Stimulated activated CD4-positive, alpha-beta T cell treated with anti-CD3 and anti-CD28 coated beads, Interleukin-2, amount 100 ng/mL, for 4 hours (primary cell): ENCODE measurements at places on chromosomes 13 and 19.

DNA sequence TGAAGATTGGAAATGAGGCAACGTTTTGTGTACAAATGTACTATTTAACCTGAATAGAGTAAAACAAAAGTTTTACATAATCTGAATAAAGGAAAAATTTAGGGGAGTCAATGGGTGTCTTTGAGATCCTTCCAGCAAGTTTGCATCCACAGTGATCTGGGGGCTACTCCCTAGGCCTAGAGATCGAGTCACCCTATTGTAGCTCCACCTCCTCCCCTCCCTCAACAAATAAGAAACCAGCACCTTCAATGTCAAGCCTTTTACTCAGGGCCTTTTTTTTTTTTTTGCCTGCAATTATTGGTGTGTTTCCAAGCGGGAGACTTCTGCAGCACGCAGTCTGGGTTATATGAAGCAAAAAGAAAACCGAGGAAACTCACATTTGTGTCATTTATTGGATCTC lies 16.3 kb upstream of the RAP2A start:
- no peak for DNase-seq

- no peak for DNase-seq
These were observed 938.3 kb upstream of the PCDH9 start for GRCh38 chr13:68168448-68168847.

- DNase-seq: no peak
These were observed 187.2 kb downstream of the DCT start for GRCh38 chr13:94292323-94292640.

DNA sequence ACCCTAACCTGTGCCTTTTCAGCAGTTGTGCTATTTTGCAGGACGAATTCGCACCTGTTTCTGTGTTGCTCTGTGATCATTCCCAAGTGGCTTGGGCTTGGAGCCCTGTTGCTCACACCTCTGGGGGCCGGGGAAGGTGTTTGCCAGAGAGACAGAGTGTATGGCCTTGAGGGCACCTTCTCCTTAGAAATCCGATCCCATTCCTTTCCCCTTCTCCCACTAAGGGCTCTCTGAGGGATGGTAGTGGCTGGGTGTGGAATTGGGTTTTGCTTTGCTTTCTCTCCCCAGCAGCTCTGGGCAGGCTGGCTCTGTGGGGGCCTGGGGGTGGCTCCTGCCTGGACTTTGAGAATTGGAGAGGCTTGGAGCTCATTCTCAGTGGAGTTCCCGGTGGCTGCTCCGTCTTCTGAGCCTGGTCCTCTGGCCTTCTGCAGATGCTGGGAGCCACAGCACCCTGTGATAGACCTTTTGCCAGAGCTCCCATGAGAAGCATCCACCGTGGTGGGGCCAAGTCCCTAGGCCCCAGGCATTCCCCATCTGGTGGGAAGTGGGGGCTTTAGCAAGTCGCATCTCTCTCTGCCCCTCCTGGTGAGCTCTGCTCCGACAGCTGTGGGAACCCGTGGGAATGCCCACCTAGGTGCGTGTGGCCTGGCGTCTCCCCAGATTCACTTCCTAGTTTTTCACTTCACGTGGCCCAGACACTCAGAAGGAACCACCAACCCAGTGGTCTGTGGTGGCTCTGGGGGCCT lies 26.1 kb downstream of the ATP11A start:
- DNase-seq: no peak

DNA sequence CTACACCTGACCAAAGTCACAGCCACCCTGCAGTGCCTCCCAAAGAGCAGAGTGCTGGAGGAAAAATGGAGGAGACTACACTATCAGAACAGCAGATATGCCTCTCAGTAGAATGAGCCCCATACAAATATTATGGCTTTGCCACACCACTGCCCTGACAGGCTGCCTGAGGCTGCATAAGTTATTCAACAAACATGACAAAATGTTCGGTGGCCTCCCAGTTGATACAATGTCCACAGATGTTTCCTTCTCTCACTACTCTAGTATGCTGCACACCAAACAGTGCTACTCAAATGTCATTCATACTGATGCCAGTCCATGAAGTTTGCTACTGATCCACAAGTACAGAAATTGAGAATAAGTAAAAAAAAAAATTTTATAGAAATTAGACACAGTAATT lies 41.0 kb downstream of the N4BP2L2 start:
- DNase-seq: no peak

DNA sequence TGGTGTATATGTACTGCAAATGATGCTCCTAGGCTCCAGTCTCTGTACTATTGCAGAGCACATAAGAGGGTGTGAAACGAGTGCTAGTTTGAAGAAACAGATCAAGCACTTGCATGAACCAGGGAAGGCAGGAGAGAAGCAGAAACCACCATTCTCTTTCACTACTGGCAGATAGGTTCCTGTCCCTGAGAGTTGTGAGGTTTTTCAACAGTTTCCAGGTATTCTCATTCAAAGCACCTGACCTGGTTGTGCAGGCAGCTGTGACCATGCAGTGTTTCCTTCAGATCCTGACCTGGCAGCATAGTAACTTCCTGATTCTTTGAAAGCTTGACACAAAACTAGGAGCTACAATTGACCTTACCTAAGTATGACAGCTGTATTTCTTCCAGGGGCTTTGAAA lies 164.9 kb downstream of the UFM1 start:
- DNase-seq: no peak

- no peak for DNase-seq
These were observed 72.8 kb upstream of the PCDH8 start for GRCh38 chr13:52921194-52921593.

- DNase-seq: no peak
These were observed 82.5 kb downstream of the TSHZ3 start for GRCh38 chr19:31266731-31267130.

DNA sequence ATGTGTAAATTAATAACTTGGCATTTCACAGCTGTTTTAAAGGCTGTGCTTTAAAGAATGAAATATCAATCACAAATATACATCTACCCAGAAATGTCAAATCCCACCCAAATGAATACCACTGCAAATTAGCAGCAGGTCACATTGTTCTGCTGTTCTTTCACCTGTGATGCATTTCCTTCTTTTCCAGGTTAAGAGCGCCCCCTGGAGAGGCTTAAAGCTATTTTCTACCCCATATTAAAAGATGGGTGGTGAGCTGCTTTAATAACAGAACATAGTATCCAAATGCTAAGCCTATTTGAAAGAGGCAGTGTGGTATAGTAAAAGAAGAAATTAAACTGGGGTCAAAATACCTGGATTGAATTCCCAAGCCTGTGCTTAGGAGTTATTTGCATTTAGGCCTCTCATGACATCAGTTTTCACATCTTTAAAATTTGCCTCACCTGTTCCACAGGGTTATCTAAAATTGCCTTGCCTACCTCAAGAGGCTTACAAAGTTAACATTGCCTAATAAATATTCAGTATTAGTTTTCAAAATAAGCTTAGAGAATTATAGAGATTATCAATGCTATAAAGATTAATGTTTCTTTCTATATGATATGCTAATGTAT lies 396.9 kb upstream of the SLITRK5 start:
- DNase-seq: no peak

DNA sequence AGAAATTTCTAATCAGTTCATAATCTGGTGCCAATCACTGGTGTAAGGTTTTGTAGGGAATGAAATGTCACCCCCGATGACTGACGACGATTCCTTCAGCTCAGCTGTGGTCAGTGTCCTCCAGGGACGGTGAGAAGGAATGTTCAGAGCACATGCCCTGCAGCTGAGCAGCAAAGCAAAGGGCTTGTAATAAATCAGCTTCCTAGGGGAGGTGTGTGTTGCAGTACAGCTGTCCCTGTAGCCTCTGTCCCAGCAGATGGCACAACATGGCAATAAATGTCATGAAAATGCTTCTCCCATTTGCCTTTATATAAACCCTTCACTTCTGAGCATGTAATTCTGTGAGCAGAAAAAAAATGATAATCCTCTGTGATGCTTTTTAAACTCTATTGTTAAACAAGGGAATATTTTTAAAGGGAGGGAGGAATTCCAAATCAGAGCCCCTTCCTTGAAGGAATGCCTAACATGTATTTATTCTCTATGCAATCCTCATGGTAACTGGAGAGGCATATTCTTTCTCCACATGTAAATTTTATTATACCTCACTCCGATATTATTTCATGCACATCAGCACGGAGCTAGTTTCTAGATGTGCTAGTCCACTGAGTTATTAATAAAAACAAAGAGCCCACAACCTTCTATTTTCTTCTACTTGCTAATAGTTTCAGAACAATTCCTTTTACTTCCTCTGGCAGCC lies 102.5 kb downstream of the FAM216B start:
- DNase-seq: no peak

GRCh38 chr13:33206945-33207614 lies 78.5 kb downstream of the STARD13 start:
- no peak for DNase-seq

- DNase-seq: no peak
These were observed 130.9 kb downstream of the SHISA2 start for GRCh38 chr13:25920931-25921330.

- DNase-seq: no peak
These were observed 6.7 kb downstream of the SLC25A23 start for GRCh38 chr19:6452899-6453298.

GRCh38 chr13:37274569-37275497 lies 169.4 kb upstream of the CSNK1A1L start:
- DNase-seq: no peak

DNA sequence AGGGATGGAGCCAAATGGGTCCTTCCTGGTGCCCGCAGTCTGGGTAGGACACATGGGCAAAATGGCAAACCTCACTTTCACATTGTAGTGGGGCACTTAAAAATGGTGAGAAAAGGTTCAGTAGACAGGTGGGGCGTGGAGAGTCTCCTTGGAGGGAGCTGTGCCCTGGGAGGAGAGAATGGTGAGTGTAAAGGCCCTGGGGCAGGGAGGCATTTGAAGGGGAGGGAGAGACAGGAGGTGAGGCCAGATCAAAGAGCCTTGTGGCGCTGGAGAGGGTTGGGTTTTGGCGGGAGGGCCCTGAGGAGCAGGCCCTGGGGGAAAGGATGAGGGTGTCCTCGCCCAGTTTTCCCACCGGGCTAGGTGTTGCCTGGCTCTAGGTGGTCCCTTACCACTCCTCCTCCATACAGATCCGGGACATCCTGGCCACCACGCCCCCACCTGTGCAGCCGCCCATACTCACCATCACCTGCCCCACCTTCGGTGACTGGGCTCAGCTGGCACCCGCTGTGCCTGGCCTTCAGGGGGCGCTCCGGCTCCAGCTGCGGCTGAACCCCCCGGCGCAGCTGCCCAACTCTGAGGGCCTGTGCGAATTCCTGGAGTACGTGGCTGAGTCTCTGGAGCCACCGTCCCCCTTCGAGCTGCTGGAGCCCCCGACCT lies 6.3 kb downstream of the MAP1S start:
- no peak for DNase-seq

DNA sequence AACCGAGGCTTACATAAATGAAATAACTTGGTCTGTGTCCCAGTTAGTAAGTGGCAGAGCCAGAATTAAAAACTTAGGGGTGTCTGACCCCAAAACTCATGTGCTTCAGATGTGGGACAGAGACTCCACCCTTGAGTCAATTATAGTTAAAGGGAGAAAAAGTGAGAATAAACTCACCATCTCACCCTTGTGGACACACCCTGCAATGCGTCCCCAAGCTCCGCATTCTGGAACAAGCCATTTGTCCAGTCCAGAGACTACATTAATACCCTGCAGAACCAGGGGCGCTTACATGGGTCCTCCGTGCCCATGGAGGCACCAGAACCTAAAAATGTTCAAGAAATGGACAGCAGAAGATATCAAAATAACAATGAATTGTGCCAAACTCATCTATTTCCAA lies 207.0 kb upstream of the ZNF507 start:
- DNase-seq: no peak

- DNase-seq: peak; percentile 74
These were observed at the start of gene ZNF121 for GRCh38 chr19:9584073-9584833. ZNF121 (minus strand) TSS chr19:9584504; CDS start chr19:9568097, 16,407 bp downstream.

DNA sequence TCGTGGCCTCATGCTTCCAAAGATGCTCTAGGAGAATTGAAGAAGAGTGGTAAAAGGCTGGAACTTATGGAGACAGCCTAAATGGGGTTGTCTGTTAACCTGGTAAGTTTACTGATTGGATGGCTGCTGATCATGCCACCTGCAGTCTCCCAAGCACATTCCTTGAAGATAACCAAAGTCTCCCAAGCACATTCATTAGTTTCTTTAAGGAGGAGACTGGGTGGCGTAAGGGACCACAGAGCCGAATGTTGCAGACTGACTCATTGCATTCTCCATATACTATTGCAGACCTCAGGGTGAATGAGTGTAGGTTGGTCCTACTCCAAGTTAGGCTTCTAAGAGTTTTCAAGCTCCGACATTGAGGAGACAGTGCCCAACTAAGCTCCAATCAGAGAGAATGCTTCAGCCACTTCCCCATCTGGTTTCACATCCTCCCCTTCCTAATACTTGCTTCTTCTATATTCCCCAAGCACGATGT lies at the start of gene IGFL3:
IGFL3 (minus strand) TSS at position 51 of the 478 bp plus-strand sequence; CDS start at position 12, 39 bp downstream.
- DNase-seq: no peak

DNA sequence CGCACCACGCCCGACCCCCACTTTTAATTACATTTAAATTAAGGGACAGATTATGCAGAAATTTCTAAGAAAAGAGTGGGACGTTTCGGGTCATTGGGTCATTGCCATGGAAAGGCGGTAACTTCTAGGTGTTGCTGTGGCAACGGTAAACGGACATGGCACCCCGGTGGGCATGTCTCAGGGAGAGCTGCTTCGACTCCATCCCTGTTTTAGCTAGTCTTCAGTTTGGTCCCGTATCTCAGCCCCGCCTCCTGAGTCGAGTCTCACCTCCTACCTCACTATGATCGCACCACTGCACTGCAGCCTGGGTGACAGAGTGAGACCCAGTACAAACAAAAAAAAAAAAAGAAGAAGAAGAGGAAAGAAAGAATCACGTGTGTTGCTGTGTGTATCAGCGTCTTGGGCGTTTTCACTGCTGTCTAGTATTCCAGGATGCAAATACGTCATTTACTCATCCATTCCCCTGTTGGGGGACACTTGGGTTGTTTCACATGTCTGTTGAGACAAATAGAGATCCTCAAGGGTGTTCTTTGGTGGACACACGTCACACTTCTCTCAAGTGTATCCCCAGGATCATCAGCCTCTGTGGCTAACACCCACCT lies 41.7 kb downstream of the CELF5 start:
- no peak for DNase-seq

DNA sequence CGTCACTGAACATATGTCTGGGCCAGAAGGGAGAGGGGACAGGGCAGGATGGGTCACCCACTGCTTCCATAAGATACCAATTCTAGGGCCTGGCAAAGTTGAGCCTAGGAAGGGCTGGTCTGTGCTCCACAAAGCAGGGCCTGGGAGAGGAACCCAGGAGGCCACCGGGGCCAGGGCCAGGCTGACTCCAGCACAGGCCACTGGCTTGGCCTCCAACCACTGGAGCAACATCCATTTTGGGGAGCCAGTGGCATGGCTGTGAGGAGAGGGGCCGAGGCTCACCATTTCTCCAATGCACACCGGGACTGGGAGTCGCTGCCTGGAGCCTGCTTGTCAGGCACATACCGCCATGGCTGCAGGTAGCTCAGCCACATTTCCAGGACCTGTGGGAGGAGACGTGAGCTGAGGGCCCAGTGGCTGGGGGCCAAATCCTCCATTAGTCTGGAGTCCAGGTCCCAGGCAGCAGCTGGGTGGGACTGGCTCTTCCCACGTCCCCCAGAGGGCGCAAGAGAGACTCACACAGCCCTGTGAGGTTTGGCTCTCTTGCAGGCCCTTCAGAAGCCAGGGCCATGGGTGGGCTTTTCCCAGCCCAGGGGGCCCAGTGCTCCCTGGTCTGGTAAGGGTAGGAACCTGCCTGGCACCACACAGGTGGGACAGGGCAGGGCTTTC lies 27.7 kb downstream of the TUBA3C start:
- DNase-seq: no peak
